Activated CD8-positive, alpha-beta memory T cell treated with anti-CD3 and anti-CD28 coated beads, Interleukin-2, amount 50 U/mL, for 48 hours (primary cell): ENCODE measurements at places on chromosomes 4 and X.

DNA sequence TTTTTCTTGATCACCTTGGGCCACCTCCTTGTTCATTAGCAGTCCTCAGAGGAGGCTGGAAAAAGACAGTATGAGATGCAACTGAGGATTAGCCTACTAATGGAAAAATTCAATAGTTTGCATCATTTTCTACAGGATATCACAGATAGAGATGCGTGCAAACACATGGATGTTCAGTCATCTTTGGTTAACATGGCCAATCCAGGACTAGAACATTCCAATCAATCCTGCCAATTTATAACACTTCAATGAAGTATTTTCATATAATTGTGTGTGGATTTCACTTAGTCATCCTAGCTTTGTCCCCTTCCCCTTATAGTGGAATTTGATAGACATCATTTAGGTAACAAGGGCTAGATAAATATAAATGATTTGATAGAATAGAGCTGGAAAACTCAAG, 42.7 kb downstream of the MAML3 start:
- no peak for DNase-seq

- no peak for DNase-seq
These were observed 91.5 kb upstream of the UNC5C start for GRCh38 chr4:95640311-95640710.

DNA sequence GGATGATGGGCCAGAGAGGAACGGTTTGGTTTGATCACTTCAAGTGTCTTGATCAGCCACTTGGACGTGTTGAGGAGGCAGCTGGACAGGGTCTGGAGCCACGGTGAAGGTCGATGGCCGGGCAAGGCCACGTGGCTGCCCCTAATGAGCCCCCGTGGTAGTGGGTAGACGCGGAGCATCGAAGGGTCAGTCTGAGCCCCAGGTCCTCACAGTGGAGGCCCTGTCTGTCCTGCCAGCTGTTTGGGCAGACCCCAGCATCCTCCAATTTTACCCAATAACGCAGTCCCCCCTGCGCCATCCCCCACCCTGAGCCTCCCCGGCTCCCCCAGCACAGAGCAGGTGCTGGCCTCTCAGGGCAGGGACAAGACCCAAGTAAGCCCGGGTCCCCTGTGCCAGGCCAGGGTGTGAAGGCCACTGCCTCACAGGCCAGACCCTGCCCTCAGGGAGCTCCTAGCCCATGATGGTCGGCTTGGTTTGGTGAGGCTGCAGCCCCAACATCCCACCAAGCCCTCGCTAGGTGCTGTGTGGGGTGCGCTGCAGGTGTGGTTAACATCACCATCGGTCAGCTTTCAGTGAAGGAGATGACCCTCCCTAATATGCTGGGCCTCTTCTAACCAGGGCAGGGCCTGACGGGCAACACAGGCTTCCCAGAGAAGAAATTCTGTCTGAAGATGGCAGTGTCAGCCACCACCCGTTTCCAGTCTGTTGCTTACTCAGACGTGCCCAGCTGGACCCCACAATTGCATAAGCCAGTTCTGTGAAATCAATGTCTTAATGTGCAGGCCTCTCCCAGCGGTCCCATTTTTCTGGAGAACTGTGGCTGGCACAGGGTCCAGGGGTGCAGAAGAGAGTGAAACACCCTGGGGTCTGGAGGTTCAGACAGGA, 40.5 kb upstream of the NKX1-1 start:
- peak; percentile 39 for DNase-seq

- peak; percentile 45 for DNase-seq
These were observed 82.0 kb downstream of the PLS3 start for GRCh38 chrX:115642895-115643530.

DNA sequence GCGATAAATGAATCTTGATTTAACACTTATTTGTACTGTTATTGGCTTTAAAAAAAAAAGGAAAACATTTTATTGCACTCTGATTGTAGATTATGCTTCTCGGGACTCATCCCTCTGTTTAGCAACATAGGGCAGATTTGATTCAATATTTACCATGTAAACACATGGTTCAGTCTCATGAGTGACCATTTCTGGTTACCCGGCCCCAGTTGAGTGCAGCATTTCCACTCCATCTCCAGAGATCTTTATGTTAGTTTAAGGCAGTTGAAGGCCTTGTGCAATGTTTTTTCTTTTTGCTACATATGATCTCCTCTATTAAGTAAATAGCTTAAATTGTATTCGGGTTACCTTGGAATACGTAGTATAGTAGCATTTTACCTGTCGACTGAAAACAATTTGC, 143.3 kb upstream of the RPS6KA3 start:
- DNase-seq, result no peak

DNA sequence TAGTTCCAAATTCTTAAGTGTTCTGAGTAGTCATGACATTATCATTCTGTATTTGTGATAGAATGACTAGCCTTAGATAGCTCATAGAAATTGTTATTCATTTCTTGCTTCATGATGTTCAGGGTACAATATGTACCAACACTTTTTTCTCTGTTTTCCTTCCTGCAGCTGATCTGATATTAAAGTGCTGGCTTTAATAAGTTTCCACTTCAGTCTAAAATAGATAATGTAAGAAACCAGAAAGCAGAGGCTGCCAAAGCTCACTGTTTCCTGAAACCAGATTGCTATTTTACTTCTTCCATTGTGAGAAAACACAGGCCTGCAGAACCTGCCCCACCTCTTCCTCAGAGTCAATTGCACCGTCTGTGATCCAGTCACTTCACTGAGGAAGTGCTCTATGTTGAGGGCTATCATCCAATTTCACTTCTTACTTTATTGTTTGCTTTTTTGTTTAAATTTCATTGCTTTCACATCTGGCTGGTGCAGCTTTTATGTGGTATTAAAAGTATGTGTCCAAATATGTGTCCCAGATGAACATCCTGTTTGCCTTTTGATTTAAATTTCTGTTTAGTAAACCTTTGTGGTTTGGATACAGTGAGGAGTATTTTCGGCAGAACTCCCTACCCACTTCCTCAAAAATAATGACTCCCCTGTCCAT, 652.1 kb downstream of the ANKRD50 start:
- no peak for DNase-seq

DNA sequence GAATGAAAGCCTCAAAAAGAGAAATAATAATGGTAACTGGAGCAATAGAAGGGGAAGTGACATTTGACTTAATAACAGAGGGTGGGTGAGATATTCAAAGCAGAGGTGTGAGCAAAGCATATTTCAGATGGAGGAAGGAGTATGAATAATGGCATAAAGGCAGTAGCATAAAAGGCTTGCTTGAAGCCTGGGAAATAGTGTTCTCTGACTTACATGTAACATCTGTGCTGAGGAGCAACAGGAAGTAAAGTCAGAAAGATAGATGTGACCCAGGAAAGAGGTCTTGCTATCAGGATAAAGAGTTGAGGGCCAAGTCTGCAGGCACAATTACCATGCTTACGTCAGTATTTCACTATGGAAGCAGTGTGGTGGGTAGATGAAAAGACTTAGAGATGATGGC, 28.4 kb downstream of the ATP10D start:
- DNase-seq, result no peak

GRCh38 chrX:110168585-110168984, 149.3 kb downstream of the AMMECR1 start:
- DNase-seq, result no peak

- no peak for DNase-seq
These were observed 24.1 kb downstream of the CXCL8 start for GRCh38 chr4:73764513-73764912.

DNA sequence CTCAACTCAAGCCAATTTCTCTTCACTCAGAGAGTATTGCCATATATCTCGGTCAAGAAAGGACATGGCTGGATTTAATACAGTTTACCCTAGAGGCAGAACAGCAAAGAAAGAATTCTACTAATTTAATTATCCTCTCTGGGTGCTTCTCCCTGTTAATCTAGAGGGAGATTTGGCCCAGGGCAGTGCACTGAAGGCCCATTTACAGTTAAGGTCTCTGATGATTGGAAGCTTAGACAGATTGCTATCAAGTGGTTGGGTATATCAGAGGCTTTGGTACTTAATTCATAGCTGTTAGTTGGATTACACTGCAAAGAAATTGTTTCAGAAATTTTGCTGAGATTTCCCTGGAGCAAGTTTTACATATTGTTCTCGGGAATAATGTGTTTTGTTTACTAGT, 4.6 kb upstream of the CNKSR2 start:
- DNase-seq, result no peak

DNA sequence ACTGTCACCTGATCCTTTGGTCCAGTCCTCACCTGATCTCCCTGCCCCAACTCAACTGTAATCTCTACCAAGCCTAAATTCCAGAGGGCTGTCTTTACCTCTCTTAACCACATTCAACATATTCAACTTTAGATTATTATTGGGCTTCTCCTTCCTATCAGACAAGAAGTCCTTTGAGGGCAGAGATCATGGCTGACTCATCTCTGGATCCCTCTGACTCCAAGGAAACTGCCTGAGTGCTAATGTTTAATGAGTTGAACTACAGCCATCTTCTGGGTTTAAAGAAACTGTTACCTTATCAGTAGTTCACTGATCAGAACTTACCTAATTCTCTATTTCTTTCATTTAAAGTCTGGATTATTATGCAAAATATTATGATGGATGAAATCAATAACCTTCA, 135.7 kb downstream of the GPC3 start:
- DNase-seq, result no peak

- DNase-seq, result no peak
These were observed 175.3 kb downstream of the MAML3 start for GRCh38 chr4:139978692-139979091.

DNA sequence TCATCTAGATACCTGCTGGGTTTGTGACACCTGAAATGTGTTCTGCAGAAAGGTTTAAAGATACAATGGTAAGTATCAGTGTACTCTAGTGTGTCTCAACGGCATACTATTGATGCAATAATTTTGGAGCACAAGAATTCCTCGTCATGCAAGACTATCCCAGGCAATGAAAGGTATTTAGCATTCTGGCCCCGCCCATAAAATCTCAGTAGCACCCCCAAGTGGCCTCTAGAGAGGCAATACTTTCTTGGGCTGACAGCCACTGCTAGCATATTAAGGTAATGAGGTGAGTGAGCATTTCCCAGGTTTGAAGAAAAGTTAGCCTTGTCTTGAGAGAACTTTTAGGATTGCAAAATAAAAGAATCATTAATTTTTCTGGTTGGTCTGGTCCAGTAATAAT, 24.0 kb downstream of the TAB3 start:
- DNase-seq, result no peak

DNA sequence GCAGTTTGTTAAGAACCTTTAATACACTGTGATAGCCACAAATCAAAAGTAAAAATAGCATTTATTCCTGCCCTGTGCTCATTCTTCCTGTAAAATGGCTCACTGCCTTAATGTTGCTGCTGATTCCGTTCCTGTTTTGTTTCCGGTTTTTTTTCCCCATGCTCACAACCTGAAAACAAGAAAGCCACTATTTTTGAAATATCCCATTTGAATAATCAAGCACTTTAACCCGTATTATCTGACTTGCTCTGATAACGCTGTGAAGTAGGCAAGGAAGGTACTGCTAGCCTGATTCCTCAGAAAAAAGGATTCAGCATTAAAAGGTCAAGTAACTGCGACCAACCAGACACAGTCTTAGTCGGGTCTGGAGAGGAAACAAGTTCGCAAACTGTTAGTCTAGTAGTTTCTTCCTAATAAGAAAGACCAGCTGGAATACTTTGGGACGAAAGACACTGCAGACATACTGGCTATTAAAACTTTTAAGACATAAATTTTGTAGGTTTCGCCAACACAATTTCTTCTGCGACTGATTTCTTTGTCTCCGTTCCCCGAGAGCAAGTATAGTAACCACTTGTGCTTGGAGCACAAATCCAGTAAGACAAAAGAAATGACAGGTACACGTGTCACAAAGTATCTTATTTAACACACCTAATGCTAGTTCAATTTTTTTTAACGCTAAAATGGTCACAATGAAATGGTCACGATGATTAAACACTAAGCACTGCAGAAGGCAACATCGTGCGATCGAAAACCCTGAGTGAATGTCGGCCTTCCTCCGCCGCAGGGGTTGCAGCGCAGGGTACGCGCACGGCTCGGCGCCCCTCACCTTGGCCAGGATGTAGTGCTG, 802 bp downstream of the COX18 start:
- DNase-seq, result no peak

- DNase-seq, result no peak
These were observed 754.9 kb downstream of the RPA4 start for GRCh38 chrX:97638621-97639020.

GRCh38 chr4:124640022-124640730, 72.4 kb downstream of the ANKRD50 start:
- DNase-seq, result no peak

DNA sequence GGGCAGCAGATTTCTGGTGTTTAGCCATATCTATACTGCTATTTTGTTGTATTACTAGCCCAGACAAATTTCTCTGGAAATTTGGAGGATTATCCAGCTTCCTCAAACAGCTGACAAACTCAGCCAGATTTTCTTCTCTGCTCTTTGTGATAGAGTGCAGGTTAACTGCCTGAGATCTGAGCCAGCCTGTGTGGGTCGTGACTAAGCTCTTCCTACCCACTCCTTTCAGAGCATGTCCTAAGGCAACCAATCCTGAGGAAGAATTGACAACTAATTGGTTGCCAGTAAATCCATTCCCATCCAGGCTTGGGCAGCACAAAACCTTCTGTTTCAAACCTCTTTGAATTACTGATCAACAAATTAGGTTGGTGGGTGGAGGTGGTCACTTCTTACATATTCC, 2.5 kb upstream of the GABRA2 start:
- no peak for DNase-seq

GRCh38 chr4:10063544-10064300, 42.4 kb upstream of the SLC2A9 start:
- no peak for DNase-seq

- DNase-seq, result no peak
These were observed 4.0 kb downstream of the FLNA start for GRCh38 chrX:154370300-154371016.

DNA sequence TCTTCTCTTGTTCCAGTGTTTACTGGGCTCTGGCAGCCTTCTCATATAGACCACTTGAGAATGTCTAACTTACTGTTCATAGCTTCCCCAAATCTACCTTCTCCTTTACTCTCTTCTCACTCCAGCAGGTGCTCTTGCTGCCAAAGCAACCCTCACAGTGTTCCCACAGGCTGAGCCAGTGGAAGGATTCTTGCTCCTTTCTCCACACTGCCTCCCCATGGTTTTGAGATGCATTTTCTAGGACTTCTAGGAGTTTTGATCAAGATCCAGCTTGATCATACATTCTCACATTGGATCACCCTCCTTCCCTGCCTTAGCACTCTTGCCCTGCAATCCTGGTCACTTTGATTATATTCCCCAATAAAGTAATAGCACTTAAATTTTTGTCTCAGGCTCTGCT, 230.8 kb downstream of the TMEM47 start:
- DNase-seq, result no peak
